ENCODE measurements at places on chromosomes 16 and 17.

- no peak for DNase-seq
Observed at GRCh38 chr16:19460397-19460796, 42.7 kb downstream of the TMC5 start.

DNA sequence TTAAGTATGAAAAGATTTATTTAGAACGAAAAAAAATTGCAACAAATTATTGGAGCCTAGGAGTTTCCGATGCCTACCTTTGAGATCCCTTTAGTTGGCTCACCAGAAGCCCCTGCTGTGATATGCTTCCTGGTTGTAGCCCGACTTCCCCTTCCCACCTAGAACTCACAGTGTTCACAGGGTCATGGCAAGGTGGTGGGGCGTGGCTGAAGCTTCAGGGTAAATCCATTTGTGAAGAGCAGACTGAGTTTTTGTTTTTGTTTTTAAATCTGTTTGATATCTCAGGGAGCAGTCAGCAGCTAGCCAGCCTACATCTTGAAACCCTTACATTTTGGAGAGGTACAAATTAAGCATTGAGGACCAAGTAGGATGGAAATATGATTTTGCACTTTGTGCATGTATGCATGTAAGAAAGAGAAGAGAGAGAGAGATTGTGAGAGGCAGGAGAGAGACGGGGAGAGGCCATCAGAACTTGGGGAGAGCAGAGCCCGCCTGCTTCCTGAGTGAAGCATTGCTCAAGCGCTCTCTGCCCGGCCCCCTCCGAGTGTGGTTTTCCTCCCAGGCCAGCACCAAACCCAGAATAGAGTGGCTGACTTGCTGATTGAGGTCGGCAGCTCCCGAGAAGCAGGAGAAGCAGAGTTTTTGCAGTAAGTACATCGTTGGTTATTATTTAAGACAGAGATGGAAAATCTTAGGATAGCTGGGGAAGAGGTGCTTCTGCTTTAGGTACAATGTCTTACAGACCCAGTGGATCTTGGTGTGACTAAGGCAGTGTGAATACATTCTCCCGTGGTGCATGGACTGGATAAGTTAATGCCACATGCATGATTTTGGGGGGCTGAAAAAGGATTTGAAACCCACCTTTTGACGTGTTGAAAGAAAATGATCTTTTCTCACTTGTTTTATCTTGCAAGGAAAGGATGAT is 64.2 kb downstream of the SPECC1 start:
- no peak for DNase-seq

DNA sequence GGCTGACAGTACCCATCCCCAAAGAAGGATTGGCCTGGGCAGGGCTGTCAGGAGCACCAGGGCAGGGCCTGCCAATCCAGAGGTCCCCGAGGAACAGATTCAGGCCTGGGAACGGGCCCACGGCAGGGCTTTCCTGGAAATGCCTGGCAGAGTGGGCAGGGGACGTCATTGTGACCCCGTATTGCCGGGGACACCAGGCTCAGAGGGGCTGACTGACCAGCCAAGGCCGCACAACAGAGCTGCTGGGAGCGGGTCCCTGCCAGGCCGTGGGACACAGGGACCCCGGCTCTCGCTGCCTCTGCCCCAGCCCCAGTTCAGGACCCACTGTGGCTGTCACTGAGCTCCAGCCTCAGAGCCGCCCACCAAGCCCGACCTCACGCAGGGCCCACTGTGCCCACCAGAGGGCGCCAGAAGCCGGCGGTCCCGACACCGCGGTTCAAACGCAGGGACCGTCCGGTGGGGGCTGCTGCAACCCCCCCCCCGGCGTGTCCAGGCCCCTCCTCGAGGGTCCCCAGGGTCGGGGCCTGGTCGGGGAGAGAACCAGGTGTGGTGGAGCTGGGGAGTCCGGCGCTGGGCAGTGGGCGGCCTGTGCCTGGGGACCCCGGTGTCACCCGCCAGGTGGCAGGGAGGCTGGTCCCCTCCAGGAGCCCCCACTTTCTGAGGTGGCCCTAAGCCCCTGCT is 15.2 kb upstream of the SSTR5 start:
- no peak for DNase-seq

- DNase-seq, result no peak
Observed at GRCh38 chr17:81448950-81449349, 53.7 kb downstream of the BAHCC1 start.

DNA sequence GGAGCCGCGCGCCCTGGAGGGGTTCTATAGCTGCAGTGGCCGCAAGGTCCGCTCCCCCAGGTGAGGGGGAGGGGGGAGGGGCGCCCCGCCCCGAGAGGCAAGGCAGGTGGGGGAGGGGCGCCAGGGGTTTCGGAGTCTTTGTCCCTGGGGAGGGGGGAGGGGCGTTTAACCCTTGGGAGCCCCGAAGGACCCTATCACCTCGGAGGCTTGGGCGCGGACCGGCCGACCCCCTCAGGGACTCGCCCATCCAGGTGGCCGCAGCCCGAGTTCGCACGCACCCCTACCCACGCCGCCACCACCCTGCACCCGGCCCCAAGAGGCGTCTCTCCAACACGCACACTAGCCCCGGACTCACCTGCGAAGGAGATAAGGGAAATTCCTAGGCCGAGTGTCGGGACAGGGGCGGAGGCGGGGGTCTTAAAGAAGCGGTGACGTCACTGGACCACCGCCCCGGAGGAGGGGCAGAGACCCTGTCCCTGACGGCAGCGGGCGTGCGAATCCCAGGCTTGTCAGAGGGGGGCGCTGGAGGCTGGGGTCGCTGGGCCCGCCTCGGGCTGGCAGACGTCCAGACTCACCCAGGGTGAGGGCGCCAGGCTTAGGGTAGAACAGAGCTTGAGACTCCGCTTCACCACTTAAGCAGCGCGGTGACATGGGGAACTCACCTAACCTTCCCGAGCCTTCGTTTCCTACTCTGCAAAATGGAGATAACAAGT is at the start of gene CLDN6:
Gene CLDN6, minus strand, starts transcription at position 390 of the 713 bp plus-strand sequence. CDS start 2,162 bp downstream, outside the sequence.
- DNase-seq, result no peak

All from epithelial cell of esophagus (primary cell).